WTC11 (cell line): ENCODE measurements at places on chromosomes 1 and 21. TPM values are rescaled to one million over a fixed set of nuclear protein-coding genes. Genes with fewer than 3 reads are reported as not detected.

GRCh38 chr21:27406300-27407009, 439.6 kb upstream of the ADAMTS5 start:
- H3K4me3 ChIP-seq: no peak overlapping the region
- no peaks in the 10 kb centered on the region for H3K27me3 ChIP-seq
- no peak overlapping the region for H3K27ac ChIP-seq
- no peak for DNase-seq
- H3K4me1 ChIP-seq: peaks cover 17% of the 10 kb centered on the region

The CACYBP gene
- total RNA-seq: 167 to 211 TPM (median 185 TPM) in 3 replicates

GRCh38 chr21:33937931-33938339, 22.3 kb upstream of the ATP5PO start:
- H3K27me3 ChIP-seq: no peaks in the 10 kb centered on the region; the same call in 1 of the 2 replicates
- H3K4me1 ChIP-seq: peaks cover 28% of the 10 kb centered on the region
- DNase-seq: no peak
- peaks cover 3% of the 10 kb centered on the region; the same call in 1 of the 2 replicates for H3K36me3 ChIP-seq

GRCh38 chr1:16135501-16135900, 20.4 kb downstream of the EPHA2 start:
- DNase-seq: no peak
- H3K4me1 ChIP-seq: peaks cover 12% of the 10 kb centered on the region
- no peaks in the 10 kb centered on the region for H3K27me3 ChIP-seq
- H3K36me3 ChIP-seq: peaks cover 66% of the 10 kb centered on the region

- no peaks in the 10 kb centered on the region for H3K36me3 ChIP-seq
- no peak for DNase-seq
- H3K4me1 ChIP-seq: peaks cover 49% of the 10 kb centered on the region
- H3K27me3 ChIP-seq: no peaks in the 10 kb centered on the region
These were observed 35.1 kb downstream of the TMEM51 start for GRCh38 chr1:15188678-15189077.
